ENCODE measurements at places on chromosomes 4 and X.

DNA sequence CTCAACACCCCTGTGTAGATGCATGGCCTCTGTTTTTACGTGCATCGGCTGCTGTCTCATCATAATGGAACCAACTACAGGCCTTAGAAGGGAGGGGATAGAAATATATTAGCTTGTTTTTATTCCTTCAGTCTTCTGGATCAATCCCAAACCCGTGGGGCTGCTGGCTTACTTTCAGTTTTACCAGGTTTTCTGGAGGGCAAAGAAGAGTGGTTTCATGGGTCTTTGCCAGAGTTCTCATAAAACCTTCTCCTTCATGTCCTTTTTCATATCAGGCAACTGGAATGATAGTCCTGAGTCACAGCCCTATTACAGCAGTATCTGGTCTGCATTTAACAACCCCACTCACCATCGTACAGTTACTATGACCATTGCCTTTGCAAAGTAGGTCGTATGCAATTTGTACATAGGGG lies 34.6 kb downstream of the PPP2R2C start:
- DNase-seq: no peak

GRCh38 chr4:67130411-67130810 lies 414.9 kb downstream of the CENPC start:
- no peak for DNase-seq

- no peak for DNase-seq
These were observed 9.5 kb downstream of the ASB5 start for GRCh38 chr4:176259330-176260090.

DNA sequence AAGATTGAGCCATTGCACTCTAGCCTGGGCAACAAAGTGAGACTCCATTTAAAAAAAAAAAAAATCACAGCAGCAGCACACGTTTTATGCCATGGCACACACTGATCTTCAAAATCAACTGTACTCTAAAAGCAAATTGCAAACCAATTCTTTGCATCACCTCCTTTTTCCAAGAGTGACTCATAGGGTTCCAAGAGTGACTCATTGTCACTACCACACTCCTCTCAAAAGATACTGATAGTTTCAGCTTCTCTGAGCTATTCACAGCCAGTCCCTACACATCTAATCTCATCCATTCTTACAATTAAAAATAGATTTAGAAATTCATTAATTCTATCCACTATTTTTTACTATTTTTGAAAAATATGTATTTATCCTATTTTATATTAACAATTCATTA lies 1494.9 kb upstream of the AGA start:
- no peak for DNase-seq

DNA sequence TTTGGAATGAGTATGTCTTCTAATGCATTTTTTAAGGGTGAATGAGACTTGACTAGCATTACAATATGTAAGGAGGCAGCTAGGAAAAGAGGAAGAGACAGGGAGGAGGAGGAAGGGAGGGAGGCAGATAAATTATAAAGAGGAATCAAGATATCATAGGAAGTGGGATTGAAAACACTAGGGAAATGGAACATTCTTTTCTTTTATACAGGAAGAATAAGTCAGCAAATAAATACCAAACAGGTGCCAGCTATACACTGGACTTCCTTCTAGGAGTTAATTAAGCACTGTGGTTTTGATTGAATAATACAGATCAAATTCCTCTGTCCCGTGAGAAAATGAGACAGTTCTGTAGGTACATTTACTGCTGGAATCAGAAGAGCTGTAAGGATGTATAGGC lies 78.6 kb downstream of the PACRGL start:
- DNase-seq: no peak

DNA sequence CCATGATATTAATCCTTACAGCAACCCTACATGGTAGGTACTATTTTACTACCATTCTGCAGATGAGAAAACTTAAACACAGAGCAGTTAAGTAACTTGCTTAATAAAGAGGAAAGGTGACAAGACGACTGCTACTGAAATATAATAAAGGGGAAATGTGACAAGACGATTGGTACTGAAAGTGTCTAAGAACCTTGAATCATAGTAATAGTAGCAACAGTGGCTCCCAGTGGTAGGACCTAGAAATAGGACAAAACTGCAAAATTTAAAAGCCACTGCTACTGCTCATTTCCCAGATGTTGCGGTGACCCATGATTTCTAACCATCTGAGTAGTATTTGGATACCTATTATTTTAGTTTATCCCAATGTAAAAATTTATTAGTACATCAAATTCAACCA lies 89.5 kb downstream of the TASL start:
- DNase-seq: no peak

GRCh38 chr4:156495836-156496235 lies 475.8 kb downstream of the PDGFC start:
- no peak for DNase-seq

DNA sequence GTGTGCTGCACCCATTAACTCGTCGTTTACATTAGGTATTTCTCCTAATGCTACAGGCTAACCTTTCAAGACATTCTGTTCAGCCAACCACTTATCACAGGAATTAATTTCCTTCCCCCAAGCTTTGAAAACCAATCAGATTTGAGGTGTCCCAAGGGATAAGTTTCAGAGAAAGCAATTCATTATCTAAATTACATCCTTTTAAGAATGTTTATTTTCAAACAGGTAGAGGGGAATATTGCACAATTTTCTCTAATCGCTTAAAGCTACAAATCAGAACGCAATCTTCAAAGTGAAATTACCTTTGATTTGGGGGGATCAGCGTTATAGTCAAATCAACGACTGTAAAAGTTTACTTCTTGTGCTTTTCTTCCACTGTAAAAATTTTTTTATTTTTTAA lies 1.6 kb downstream of the CLOCK start:
- no peak for DNase-seq

- no peak for DNase-seq
These were observed 15.6 kb downstream of the LAMTOR3 start for GRCh38 chr4:99878604-99879003.

GRCh38 chrX:49042581-49043219 lies 457 bp downstream of the TFE3 start:
- DNase-seq: no peak

- DNase-seq: no peak
These were observed 26.0 kb downstream of the ARL13A start for GRCh38 chrX:100995469-100995868.

DNA sequence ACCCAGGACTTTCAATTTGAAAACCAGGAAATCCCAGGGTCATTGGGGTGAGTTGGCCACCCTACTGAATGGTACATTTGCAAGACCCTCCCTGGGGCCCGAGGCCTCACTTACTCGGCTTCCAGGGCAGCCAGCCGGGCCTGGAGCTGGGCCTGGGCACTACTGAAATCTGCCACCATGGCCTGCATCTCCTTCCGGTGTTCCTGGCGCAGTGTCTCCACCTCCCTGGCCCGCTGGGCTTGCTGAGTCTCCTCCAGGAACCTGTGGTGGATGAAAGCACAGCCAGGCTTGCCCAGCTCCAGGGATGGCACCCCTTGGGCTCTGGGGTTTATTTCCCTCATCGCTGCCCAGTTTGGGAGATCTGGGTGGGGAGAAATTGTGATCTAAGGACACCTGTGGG lies 24.7 kb downstream of the MED28 start:
- DNase-seq: no peak

GRCh38 chr4:16942491-16942890 lies 44.0 kb upstream of the LDB2 start:
- DNase-seq: no peak

DNA sequence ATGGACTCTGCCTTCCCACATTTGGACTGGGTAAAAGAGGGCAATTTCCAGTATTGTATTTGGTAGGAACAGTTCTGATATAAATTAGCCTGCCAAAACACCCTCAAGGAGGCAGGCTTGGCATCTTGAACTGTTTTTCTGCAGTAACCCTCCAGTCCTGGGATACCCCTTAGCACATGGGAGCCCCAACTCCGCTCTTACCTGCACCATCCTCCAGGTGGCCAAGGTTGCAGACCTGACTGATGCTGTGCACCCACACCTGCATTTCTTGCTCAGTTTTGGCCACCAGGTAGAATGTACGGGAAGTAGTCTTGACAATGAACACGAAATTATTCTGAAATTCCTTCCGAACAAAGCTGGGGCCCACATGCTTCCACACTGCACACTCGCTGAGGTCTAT lies 35.1 kb downstream of the GAB3 start:
- no peak for DNase-seq

DNA sequence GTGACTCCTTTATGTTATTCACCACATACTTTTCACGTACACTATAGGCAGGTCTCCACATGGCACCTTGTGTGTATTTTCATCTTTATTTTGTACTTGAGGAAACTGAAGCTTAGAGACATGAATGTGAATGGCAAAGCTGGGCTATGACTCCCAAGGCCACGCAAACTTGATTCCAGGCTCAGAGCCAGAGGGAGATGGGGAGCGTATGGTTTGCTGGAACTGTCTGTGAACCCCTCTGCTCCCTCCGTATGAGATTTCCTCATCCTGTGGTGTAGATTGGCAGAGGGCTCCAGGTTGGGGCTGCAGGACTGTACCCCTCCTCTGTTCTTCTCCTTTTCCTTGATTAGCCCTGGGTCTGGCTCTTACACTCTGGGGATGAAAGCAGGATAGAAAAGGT lies 16.1 kb upstream of the STARD8 start:
- DNase-seq: no peak

DNA sequence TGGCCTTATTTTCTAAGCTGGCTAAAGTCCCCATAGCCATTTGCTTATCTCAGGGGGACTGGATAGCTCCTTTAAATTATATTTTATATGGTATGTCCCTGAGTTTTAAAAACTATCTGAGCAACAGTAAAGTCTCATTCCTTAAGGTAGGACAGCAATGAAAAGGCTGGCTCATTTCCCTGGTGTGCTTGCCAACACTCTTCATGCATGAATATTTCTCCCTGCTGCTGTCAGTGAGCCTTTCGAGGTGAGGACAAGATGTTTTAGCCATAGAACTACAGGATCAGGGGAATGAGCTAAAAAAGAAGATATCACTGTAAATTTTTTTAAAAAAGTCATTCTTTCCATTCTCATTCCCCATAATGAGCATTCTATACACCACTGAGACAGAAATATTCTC lies 427.3 kb upstream of the FAM241A start:
- no peak for DNase-seq

DNA sequence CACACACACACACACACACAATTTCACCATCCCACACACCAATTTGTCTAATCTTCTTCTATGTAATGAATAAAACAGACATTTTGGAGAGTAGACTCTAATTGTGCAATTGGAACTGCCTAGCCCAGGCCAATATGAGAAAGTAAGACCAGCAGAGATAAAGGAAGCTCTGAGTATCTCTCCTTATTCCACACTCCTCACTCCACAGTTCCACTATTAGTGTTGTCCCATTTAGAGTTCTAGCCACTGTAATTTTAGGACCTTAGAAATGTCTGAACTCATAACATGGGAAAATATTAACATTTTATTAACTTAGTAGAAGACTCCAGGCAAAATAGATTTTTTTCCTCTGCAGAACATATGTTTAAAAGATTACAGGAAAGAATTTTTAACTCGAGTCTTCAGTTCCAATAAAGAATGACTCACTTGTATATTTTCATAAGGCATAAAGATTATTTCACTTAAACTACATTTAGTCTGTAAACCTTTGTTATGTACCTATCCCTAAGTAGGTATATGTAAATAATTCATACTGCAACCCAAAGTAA lies 297.6 kb upstream of the INTU start:
- no peak for DNase-seq

DNA sequence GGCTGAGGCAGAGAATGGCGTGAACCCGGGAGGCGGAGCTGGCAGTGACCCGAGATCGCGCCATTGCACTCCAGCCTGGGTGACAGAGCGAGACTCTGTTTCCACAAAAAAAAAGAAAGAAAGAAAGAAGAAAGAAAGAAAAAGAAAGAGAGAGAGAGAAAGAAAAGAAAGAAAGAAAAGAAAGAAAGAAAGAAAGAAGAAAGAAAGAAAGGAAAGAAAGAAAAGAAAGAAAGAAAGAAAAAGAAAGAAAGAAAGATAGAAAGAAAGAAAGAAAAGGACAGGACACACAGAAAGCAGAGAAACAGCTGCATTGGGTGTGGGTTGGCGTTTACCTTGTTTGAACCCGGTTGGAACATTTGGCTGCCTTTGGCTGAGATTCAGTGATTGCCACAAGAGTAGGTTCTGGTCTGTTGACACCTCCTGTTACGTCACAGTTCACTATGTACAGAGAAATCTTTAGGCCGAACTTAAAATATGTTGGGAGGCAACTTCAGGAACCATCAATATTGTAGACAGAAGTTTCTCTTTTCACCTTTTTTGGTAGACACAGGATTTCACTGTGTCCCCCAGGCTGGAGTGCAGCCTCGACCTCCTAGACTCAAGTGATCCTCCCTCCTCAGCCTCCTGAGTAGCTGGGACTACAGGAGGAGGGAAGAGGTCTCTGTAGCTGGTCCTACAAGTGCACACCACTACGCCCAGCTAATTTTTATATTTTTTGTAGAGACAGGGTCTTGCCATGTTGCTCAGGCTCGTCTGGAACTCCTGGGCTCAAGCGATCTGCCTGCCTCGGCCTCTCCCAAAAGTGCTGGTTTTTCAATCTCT lies 16.3 kb upstream of the PLCXD1 start:
- DNase-seq: no peak

DNA sequence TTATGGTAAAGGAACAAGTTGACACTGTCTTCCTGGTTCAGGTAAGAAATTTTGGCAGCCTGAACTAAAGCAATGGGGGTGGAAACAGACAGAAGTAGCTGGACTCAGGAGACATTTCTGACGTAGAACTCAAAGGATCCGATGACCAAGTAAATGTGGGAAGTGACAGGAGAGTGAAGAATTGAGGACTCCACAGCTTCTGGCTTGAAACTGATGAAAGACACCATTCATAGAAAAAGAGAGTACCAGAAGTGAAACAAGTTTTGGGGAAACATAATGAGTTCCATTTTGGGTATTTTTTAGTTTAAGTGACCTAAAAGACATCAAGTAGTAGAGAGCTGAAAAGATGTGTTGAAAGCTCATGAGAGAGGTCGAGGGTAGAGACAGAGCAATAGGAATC lies 5.7 kb downstream of the FAM120C start:
- DNase-seq: no peak

- DNase-seq: no peak
These were observed 2.3 kb upstream of the GRSF1 start for GRCh38 chr4:70841951-70842350.

GRCh38 chrX:1086444-1087409 lies 125.7 kb downstream of the CRLF2 start:
- DNase-seq: no peak

GRCh38 chrX:68571610-68572311 lies 72.9 kb downstream of the YIPF6 start:
- no peak for DNase-seq

DNA sequence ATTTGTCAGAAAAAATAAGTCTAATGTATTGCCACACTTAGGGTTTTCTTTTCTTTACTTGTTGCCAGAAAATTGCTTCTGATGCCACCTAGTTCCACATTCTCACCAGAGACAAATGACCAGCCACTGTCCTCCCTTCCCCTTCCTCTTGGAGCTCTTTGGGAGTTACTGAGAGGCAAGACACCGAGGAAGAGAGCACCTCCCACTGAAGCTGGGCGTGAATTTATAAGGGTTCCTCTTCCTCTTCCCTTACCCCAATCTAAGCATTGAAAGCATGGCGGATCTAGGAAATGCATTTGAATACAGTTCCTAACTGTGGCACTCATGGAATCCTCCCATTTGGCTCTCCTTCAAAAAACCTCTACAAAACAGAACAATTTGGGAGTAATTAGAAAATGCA lies 30.0 kb downstream of the ANXA3 start:
- DNase-seq: no peak

- DNase-seq: no peak
These were observed 29.2 kb downstream of the ARSJ start for GRCh38 chr4:113950207-113950606.

- DNase-seq: no peak
These were observed 19.3 kb downstream of the TEC start for GRCh38 chr4:48250343-48250742.

- no peak for DNase-seq
These were observed 37.0 kb upstream of the ATP6AP2 start for GRCh38 chrX:40543661-40544328.

All from caudate nucleus (tissue), 63 donors.